ENCODE measurements at places on chromosomes 2 and 18.

DNA sequence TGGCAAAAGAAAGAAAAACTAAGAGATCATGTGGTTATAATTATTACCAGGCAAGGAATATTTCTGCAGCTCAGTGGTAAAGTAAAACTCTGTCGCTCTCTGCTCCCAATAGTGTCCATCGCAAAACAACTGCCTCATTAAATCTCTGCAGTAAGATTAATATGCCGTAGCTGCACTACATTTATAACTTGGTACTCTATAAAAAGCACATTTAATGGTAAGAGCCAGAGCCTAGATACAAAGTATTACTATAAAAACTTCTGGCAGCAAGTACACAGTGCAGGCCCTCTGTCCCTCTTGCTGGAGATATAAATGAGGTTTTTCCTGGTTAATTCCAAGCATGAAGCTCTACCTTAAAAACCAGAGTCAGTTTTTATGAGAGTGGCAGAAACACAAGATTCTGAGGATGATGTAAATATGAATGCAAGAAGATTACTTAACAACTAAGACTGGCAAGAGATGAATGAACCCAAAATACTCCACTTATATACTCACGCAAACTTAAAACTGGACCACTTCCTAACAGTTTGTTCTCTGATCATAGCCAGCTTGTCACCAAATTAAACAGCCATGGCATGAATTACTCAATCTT, 25.5 kb downstream of the ZNF521 start:
- DNase-seq: no peak

GRCh38 chr2:66601624-66602023, 166.7 kb downstream of the MEIS1 start:
- DNase-seq: no peak

- no peak for DNase-seq
These were observed 174.4 kb downstream of the ALPK2 start for GRCh38 chr18:58454406-58455061.

GRCh38 chr18:74328206-74328605, 12.6 kb downstream of the C18orf63 start:
- no peak for DNase-seq

DNA sequence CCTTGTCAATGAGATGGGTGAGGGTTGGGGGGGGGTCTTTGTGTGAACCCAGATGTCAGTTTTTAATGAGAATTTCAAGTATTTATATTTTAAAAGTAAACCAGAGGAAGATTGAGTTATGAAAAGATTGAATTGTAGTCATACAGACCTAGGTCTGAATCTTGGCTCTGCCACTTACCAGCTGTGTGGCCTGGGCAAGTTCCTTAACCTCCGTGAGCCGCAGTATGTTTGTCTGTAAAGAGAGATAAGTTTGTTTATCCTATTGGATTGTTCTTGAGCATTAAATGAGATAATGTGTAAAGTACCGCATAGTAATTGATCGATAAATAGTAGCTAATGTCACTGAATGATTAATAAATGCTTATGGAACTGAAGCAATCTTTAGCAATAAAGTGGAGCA, 63.8 kb downstream of the EML6 start:
- no peak for DNase-seq

GRCh38 chr18:44935455-44935854, 254.8 kb downstream of the SETBP1 start:
- DNase-seq: no peak

GRCh38 chr18:55779691-55780585, 191.9 kb upstream of the TCF4 start:
- no peak for DNase-seq

DNA sequence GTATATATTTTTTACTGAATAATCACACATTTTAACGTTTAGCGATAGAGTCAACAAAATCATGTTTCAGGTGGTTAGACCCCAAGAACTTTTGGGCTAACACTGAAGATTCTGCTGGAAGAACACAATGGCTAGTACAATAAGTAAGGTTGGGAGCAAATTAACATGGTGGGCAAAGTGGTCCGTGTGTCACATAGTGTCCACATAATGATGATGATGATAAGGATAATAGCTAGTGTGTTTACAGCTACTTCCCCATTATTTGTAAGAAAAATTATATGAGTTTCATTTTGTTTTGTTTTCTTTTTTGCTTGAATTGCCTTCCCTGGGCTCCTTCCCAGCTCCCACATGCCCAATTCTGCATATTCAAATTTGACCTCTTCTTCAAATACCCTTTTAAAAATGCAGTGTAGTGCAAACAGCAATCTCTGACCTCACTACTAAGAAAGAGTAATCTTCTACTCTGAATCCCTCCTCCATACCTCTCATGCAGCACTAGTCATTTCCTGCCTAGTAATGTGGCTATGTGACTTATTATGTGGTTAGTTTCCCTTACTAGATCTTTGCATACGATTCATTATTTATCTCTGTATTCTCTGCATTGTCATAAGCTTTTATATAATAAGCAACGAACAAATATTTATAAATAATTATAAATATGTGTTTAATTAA, 16.9 kb upstream of the VPS54 start:
- peak; percentile 4 for DNase-seq

GRCh38 chr18:767084-767882, 44.8 kb downstream of the YES1 start:
- no peak for DNase-seq

- no peak for DNase-seq
These were observed 12.0 kb downstream of the SERPINE2 start for GRCh38 chr2:224027070-224027469.

- peak; percentile 88 for DNase-seq
These were observed 452.3 kb upstream of the ID2 start for GRCh38 chr2:8229546-8229986.

- DNase-seq: no peak
These were observed 2.4 kb downstream of the CCT4 start for GRCh38 chr2:61885896-61886603.

DNA sequence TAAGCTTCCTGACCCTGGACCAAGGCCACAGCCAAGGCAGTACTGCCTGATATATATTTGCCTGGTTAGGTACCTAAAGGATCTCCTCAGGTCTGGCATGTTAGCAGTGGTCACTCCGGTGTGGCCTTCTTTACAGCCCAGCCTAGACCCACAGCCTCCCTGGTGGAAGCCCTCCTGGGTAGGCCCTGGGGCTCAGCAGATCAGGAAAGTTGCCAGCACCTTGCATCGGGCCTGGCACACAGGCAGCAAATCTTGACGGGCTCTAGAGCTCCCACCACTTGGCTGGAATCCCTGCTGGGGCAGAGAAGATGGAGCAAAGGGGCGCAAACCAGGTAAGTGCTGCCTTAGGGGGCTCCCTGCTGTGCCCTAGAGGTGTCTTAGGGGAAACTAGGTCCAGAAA, 40.9 kb upstream of the ATP6V1B1 start:
- no peak for DNase-seq

- no peak for DNase-seq
These were observed 338.3 kb upstream of the NT5C1B start for GRCh38 chr2:18927525-18928232.

GRCh38 chr2:158914731-158915130, 53.7 kb upstream of the TANC1 start:
- no peak for DNase-seq

DNA sequence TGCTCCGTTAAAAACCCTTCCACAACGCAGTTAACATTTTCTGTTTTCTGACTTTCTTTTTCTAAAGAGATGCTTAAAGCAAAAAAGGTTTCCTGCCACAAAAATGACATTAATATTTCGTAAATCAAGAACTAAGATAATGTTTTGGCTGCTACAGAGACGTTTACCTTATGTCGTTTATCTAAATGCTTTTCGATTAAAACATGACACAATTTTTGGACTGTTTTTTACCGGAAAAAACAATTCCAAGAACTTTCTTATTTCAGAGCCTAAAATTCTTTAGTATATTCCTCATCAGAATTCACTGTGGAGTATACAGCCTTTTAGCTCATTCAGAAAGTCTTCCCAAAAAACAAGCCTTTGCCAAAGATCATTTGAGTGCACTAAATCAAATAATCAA, 278.0 kb upstream of the TCF4 start:
- DNase-seq: no peak

DNA sequence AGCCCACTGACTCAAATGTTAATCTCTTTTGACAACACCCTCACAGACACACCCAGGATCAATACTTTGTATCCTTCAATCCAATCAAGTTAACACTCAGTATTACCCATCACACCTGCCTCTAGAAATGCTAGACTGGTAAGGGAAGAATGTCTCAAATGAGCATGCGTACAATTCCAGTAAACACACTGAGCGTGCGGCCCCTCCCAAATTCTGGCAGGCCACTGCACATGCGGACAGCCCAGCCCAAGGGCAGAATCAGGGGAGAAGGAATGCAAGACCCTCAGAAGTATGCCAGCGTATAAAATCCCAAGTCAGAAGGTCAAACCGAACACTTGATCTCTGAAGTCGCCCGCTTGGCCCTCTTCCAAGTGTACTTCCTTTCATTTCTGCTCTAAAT, 7.6 kb upstream of the EMILIN2 start:
- DNase-seq: no peak

GRCh38 chr18:48861181-48861708, 89.5 kb downstream of the SMAD7 start:
- DNase-seq: no peak

All from GDM1 (cell line).